ENCODE measurements at places on chromosomes 6 and 20.

DNA sequence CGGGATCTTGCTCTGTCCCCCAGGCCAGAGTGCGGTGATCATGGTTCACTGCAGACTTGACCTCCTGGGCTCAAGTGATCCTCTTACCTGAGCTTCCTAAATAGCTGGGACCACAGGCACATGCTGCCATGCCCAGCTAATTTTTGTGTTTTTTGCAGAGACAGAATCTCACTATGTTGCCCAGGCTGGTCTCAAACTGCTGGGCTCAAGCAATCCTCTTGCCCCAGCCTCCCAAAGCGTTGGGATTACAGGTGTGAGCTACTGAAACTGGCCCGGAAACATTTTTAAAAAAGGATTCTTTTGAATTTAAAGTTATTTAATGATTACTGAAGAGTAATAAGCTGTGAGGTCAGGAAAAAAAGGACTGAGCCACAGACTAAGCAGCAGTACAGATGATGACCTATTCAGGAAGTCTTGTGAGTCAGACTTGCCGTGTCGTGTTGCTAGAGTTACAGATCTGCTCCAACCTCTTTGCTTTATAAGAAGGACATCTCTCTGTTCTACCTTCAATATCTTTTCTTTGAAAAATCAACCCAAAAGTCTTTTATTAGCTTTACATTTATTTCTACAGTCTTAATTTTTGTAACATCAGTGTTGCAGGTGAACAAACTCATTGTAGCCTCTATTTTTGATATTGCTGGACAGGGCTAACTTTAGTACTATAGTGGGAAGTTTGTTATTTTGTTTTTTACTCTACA is 108.7 kb downstream of the NCOA3 start:
- DNase-seq = peak; percentile 83

GRCh38 chr6:97423190-97423589 is 140.2 kb upstream of the MMS22L start:
- no peak for DNase-seq

DNA sequence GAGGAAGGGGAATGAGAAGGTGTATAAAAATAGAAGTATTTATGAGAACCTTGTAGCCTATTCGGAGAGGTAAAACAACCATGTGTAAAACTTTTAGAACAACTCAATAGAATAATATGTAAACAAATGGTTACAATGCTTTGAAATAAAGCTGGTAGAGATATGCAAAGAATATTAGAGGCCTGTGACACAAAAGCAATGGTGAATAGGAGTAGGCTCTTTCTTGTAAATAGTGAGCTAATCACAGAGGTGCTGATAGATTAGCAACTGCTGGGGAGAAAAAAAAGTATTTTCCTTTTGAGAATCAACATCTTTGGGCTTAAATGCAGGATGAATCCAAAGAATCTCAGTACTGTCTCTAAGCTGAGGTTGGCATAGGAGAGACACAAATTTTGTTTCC is 7.0 kb downstream of the TMEM200A start:
- DNase-seq = no peak

- no peak for DNase-seq
These were observed 79.4 kb upstream of the TRAF3IP2 start for GRCh38 chr6:111685058-111685457.

DNA sequence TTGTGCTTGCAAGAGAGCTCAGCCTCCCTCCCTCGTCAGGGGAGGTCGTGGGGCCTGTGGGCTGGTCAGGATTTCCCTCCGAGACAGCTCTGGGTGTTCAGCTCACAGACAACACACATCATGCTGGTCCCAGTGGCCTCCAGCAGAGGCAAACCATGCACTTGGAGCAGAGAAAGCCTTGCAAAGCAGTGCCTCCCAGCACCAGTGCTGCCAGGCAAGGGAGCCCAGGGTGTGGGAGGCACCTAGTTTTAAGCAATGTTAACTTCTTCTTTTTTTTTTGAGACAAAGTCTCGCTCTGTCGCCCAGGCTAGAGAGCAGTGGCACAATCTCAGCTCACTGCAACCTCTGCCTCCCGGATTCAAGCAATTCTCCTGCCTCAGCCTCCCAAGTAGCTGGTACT is 34.0 kb upstream of the INSM1 start:
- no peak for DNase-seq

DNA sequence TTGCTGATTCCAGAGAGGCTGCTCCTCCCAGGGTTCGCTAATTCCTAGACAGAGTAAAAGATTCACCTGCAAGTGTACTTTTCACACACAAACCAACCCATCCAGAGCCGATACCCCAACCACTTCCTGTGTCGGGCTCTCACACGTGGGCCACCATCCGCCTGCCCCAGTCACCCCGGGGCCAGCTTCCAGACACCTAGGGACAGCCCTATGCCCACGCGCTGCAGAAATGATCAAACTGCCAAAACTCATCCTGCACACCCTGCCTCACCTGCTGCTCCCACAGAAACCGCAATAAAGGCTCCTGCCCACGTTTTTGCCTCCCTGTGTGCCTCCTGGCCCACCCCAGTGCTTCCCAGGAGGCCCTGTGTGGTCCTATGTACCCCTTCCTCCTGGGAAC is 59.5 kb downstream of the PSMG4 start:
- peak; percentile 7 for DNase-seq

- no peak for DNase-seq
These were observed 167.2 kb downstream of the SYNDIG1 start for GRCh38 chr20:24636626-24637025.

GRCh38 chr6:44012078-44012493 is 115.2 kb downstream of the MRPL14 start:
- DNase-seq = no peak

DNA sequence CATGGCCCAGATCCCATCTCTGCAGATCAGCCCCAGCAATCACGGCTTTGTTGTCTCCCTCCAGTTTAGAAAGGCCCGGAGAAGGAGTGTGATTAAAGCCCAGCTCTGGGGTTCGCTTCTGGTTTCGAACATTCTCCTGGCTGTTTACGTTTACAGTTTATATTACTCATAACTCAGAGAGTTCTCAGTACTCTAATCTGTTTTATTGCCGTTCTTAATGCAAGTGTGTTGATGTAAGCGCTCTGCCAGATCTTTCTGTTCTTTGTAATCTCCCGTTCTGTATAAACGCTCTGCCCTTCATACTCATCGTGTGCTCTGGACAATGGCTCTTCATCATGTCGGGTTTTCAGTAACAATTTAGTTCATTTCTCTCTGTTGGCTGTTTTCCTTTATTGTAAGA is 118.0 kb upstream of the PRND start:
- no peak for DNase-seq

- no peak for DNase-seq
These were observed 8.4 kb upstream of the ULBP2 start for GRCh38 chr6:149933461-149933860.

- DNase-seq = no peak
These were observed 176.8 kb downstream of the CD83 start for GRCh38 chr6:14294270-14294951.

- no peak for DNase-seq
These were observed 42.5 kb downstream of the ID4 start for GRCh38 chr6:19879663-19880062.

DNA sequence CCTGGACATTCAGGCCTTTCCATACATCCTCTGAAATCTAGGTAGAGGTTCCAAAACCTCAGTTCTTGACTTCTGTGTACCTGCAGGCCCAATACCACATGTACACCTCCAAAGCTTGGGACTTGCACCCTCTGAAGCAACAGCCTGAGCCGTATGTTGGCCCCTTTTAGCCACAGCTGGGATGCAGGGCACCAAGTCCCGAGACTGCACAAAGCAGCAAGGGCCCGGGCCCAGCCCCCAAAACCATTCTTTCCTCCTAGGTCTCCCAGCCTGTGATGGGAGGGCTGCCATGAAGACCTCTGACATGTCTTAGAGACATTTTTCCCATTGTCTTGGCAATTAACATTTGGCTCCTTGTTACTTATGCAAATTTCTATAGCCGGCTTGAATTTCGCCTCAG is 107.4 kb upstream of the FRMD1 start:
- no peak for DNase-seq

DNA sequence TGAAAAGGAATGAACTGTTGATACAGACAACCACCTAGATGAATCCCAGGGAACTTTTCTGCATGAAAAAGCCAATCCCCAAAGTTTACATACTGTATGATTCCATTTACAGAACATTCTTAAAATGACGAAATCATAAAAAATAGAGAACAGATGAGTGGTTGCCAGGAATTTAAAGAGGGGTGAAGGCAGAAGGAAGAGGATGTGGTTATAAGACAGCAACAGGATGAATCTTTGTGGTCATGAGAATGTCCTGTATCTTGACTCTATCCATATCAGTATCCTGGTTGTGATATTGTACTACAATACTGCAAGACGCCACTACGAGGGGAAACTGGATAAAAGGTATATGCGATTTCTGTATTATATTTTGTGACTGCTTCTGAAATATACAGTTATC is 70.1 kb upstream of the EMILIN3 start:
- DNase-seq = no peak

GRCh38 chr6:34746104-34746846 is 11.0 kb upstream of the SNRPC start:
- DNase-seq = no peak

- DNase-seq = peak; percentile 39
These were observed 3.7 kb downstream of the PRSS16 start for GRCh38 chr6:27251112-27251605.

DNA sequence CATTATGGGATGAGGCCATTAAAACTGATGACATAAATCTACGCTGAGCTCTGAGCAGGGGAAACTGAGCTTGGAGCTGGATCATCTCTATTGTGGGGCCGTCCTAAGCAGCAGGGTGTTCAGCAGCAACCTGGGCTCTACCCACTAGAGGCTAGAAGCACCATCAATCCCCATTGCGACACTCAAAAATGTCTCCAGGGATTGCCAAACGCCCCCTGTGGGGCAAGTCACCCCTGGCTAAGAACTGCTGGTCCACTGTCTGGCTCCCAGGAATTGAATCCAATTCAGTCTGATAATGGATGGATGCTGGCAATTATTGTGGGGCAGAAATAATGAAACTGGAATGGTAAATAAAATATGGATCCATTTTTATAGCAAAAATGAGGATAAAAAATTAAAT is 38.2 kb downstream of the PMEPA1 start:
- no peak for DNase-seq

GRCh38 chr6:124197148-124197547 is 393.5 kb downstream of the NKAIN2 start:
- no peak for DNase-seq

GRCh38 chr6:112591329-112591728 is 244.2 kb downstream of the RFPL4B start:
- no peak for DNase-seq

DNA sequence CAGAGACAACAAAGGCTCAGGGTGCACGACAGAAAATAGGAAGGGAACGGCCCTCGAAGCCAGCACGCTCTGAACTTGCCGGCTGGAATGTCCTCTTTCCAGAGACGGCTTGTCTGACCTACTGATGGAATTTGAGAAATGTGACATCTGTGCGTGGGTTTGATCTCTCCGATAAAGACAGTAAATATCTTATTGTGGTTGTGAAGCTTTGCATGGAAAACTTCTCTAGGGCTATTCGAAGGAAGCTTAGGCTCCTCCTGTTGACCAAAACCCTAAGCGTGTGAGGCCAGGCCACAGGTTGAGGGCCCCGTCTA is 247.3 kb downstream of the ZNF217 start:
- no peak for DNase-seq

- no peak for DNase-seq
These were observed 97.8 kb downstream of the CRYBG1 start for GRCh38 chr6:106458021-106458986.

DNA sequence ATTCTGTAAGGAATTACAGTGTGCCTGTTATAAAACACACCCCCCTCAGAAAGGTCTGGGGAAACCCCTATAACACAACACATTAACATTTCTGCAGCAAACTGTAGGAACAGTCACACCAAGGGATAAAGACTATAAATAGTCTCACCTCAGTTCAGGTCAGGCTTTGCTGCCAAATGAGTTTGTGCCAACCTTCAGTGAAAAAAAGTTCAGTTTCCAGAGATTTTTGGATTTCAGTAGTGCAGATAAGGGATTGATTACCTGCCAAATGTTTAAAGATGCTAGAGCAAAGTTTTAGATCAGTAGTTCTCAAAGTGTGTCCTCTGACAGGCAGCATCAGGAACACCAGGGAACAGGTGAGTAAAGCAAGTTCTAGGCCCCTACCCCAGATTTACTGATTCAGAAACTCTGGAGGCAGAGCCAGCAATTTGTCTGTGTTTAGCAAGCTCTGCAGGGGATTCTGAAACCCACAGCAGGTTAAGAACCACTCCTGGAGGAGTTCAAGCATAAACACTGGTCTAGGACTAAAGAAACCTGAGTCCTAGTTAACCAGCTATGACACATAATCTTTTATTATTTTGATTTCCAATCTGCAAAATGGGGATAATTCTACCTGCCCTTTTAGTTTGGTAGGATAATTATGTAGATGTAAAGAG is 111.0 kb downstream of the RCAN2 start:
- no peak for DNase-seq

DNA sequence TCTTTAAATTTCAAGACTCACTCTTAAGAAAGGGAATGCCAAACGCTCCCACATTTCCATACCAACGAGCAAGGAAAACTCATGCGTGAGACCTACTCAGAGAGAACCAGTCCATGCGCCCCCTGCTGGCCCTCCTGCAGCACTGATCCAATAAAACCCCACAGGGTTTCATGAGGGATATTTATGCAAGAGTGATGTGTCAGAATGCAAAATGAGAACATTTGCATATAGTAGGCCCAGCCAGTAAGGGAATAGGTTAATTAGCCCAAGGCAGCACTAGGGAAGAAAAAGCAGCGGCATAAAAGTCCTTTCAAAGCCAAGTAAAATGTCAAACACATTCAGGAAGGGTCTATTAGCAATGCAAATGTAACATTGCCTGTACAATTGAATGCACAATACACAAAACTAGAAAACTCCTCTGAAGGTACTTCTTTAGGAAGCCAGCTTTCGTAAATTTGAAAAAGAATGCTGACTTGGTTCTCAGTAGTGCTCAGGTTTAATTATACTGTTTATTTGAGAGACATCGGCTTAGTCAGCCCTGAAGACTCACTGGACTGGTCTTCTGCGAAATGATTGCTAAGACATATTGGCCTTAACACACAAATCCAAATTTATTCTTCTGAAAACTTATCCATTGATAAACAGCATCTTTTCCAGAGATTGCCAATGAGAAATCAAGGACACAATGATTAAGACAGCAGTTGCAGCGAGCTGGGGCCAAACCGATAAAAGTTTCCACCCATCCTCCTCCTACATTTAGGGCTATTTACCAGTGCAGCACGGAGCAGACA is 93.2 kb downstream of the GMPR start:
- peak; percentile 55 for DNase-seq

DNA sequence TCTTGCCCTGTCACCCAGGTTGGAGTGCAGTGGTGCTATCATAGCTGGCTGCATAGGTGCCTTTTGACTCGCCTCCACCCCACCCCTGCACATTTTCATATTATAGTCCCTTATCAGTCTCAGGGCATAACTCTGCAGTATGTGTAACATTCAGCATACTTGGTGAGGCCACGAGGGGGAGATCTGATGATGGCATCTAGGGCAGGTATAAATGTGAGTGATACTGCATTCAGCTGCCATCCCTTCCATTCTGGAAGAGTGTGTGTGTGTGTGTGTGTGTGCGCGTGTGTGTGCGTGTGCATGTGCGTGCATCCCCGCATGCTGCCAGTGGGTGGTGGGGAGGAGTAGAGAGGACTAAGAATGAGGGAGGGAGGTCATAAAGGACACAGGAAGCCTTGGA is 81.4 kb downstream of the JARID2 start:
- DNase-seq = peak; percentile 23

GRCh38 chr6:157030755-157031154 is 253.6 kb downstream of the ARID1B start:
- DNase-seq = no peak

Data from activated T-cell treated with anti-CD3 and anti-CD28 coated beads for 4 hours (primary cell).